ENCODE measurements at places on chromosomes 2 and 18. TPM values are rescaled to one million over a fixed set of nuclear protein-coding genes. Genes with fewer than 3 reads are reported as not detected.

The DBI gene
- 146 TPM for total RNA-seq

The ALPI gene
- not detected for total RNA-seq

The ERCC3 gene
- total RNA-seq = 43.8 TPM

The BMP10 gene
- not detected for total RNA-seq

The SGPP2 gene
- total RNA-seq = 0.11 TPM

The PRKAG3 gene
- not detected for total RNA-seq

DNA sequence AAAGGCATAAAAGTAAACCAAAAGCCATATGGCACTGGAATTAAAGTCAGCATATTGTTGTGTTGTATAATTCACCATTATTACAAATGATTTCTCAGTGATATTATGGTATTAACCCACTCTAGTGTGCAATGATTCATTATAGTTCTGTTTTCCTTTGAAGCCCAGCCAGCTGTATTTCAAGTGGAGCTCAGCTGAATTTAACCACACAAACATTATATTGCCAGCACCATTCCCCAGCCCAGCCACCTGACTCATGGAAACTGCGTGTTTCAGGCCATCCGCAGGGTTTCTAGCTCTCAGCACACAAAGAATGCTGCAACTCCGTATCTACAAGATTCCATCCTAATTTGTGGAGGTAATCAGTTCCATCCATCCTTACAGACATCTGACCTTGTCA lies 166.8 kb upstream of the CHAC2 start:
- H3K4me1 ChIP-seq = peaks cover 2% of the 10 kb centered on the region
- DNase-seq = no peak
- H3K27me3 ChIP-seq = no peaks in the 10 kb centered on the region
- H3K27ac ChIP-seq = no peak overlapping the region

DNA sequence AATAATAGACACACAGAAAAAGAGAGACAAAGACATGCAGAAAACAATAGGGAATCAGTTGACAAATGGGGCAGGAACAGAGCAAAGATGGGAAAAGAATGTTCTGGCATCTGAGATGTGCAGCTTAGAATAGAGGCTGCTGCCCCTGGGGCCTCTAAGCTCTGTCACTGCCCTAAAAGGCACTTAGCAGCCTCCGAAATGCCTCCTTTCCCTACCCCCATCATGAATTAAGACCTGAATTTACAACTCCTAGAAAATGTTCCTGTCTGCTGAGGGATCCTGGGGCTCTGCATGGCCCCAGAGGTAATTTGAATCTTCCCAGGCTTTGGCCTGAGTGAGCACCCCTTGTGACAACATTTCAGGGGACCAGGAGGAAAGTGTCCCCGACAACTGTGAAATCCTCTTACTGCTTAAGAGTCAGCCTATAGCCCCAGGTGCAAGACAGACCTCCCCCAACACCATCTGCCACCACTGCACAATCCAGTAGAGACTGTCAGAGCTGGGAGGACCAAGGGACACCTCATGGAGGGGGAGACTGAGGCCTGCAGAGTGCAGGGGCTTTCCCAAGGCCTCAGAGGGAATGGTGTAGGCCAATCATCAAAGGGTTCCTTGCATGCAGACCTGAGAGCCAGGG lies 24.8 kb downstream of the MRPL35 start:
- DNase-seq = no peak
- no peak overlapping the region for H3K4me3 ChIP-seq
- no peak overlapping the region for H3K27ac ChIP-seq

DNA sequence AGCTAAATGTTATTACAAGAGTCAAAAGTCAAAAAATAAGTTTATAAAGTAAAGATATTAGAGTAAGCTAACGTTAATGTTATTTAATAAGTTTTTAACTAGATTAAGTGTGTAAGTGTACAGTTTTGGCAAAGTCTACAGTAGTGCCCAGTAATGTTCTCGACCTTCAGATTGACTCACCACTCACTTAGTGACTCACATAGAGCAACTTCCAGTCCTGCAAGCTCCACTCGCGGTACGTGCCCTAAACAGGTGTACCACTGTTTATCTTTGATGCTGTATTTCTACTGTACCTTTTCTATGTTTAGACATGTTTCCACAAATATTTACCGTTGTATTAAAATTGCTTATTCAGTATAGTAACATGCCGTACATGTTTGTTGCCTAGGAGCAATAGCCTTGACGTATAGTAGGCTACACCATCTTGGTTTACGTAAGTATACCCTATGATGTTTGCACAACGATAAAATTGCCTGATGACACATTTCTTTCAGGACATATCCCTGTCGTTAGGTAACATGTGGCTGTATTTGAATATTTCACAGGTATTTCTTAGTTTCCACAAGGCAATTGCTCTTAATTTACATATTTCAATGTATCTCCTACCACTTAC lies 1641.9 kb upstream of the PIK3C3 start:
- H3K27ac ChIP-seq = no peak overlapping the region
- DNase-seq = no peak
- H3K4me1 ChIP-seq = no peaks in the 10 kb centered on the region
- no peak overlapping the region for H3K4me3 ChIP-seq

DNA sequence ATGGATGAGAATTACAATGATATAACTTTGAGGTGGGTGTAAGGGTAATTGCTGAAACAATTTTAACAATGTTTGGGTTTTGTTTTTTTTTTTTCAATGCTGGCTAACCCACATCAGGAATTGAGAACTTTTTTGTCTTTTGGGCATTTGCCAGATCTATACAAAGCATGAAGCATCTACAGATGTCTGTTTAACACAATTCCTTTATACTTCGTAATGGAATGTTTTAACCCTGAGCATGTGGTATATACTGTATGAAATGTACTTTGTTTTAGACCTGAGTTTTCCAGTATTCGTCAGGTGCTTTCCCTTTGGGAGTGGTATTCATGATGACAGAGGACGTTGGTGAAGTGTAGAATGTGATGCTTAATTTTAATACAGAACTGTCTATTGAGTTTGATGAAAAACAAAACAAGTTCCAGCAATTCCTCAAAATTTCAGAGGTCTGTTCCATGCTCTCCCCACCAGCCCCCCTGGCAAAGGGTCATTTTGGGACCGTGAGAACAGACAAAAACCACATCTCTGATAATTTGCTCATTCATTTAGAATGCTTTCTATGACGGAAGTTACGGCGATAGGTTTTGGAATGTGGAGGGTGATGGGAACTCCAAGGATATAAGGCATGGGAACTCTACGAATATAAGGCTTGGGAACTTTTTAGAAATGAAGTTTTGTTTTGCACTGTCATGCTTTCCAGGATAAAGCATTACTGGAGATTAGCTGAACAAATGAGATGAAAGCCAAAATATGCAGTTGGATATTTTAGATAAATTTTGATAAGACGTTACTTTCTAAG lies 14.1 kb downstream of the LIMS1 start:
- H3K27ac ChIP-seq = peak overlapping the region; percentile 38
- no peak overlapping the region for H3K4me3 ChIP-seq
- peaks cover 11% of the 10 kb centered on the region for H3K36me3 ChIP-seq
- H3K4me1 ChIP-seq = peaks cover 6% of the 10 kb centered on the region

GRCh38 chr18:8688816-8689215 lies 16.5 kb upstream of the MTCL1 start:
- DNase-seq = no peak
- no peaks in the 10 kb centered on the region for H3K27me3 ChIP-seq
- peaks cover 44% of the 10 kb centered on the region for H3K4me1 ChIP-seq
- H3K27ac ChIP-seq = no peak overlapping the region

GRCh38 chr2:36655453-36655852 lies 41.1 kb upstream of the VIT start:
- no peaks in the 10 kb centered on the region for H3K27me3 ChIP-seq
- H3K4me3 ChIP-seq = no peak overlapping the region
- no peak for DNase-seq
- no peak overlapping the region for H3K27ac ChIP-seq

- H3K27ac ChIP-seq = no peak overlapping the region
- H3K27me3 ChIP-seq = no peaks in the 10 kb centered on the region
- no peaks in the 10 kb centered on the region for H3K36me3 ChIP-seq
- H3K4me1 ChIP-seq = peaks cover 22% of the 10 kb centered on the region
- no peak overlapping the region for H3K4me3 ChIP-seq
Measured at GRCh38 chr2:8116661-8117060, 565.2 kb upstream of the ID2 start.

- DNase-seq = no peak
- H3K36me3 ChIP-seq = no peaks in the 10 kb centered on the region
- H3K27ac ChIP-seq = no peak overlapping the region
Measured at GRCh38 chr2:238558456-238559099, 131.9 kb downstream of the ASB1 start.

Measured in WTC11 (cell line).